ENCODE measurements at places on chromosomes 1 and 21. TPM values are rescaled to one million over a fixed set of nuclear protein-coding genes. Genes with fewer than 3 reads are reported as not detected.

GRCh38 chr1:23470282-23471070 is 13.5 kb downstream of the ASAP3 start:
- DNase-seq = peak; percentile 75

DNA sequence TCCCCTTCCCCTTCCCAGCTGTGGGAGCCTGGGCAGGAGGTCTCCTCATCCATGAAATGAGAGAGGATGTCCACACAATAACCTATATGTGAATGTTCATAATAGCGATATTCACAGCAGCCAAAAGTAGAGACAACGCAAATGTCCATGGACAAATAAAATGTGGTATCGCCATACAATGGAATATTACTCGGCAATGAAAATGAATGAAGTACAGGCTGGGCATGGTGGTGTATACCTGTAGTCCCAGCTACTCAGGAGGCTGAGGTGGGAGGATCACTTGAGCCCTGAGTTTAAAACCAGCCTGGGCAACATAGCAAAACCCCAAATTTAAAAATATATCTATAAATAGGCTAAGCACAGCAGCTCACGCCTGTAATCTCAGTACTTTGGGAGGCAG is 12.9 kb downstream of the ADPRS start:
- DNase-seq = no peak

DNA sequence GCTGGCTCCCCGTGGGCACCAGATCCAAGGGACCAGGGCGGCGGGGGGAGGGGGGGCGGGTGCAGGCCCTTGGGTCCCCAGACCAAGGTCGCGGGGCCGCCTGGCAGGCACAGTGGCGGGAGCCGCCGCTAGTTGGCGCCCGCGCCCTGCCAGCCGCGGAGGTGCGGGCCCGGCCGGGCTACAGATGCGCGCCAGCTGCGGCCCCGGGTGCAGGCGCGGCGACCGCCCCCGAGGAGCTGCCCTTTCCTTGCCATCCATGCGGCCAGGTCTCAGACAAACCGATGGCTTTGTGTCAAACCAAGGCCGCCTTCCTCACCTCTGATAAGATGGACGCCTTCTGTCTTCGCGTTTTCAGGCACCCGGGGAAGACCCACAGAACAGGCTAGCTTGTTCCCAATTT is 2.2 kb upstream of the RUNX3 start:
- no peak for DNase-seq

DNA sequence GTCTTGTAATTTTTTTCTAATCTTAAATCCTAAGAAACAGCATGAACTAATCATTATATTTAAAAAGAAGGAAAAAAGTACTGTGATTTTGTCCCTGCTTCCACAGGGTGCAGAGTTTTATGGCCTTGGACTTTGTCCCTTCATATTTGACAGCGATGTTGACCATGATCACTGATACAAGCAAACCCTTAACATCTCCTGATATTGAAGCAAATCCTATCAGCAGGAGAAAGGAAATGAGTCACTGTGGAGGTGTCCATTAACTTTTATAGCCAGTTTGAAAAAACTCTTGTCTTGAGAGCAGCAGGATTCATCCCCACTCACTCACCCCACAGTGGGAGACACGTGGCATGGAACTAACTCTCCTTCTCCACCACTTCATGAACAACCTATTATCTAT is 5.1 kb upstream of the REG4 start:
- no peak for DNase-seq

SYCP1 gene
- not detected for total RNA-seq

- DNase-seq = peak; percentile 40
Measured at GRCh38 chr1:39632682-39633417, 6.6 kb downstream of the HEYL start.

DNA sequence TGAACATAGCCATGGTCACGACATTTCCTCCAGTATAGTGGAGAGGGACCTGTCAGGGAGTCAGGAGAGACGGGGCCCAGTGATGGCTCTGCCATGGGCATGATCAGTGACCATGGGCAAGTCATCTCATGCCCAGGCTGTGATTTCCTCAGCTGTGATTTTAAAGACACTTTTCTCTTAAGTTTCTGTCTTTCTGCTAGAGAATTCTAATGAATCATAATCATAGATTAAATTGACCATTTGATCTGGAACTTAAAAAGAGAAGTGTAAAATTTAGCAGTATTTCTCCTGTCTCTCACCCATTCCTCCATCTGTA is 112.7 kb downstream of the USP25 start:
- DNase-seq = no peak

DNA sequence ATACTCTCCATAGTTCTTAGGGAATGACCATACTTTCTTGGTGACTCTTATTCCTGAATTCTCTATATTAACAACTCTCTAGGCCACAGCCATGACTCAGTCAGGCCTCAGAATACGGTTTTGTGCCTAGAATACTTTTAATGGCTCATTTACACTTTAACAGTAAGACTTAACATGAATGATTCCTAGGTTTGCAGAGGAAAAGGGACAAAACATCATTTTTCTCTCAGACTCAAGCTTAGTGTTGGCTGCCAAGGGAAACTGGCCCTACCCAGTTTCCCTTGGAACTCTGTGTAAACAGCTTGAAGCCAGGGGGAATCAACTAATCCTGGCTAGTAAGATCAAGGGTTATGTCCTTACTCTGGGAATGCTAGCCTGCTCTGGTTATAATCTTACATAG is 164.9 kb upstream of the PKN2 start:
- no peak for DNase-seq

GRCh38 chr1:200731654-200732332 is 6.9 kb upstream of the CAMSAP2 start:
- no peak for DNase-seq

- DNase-seq = no peak
Measured at GRCh38 chr1:99573431-99574217, 72.3 kb upstream of the PALMD start.

DNA sequence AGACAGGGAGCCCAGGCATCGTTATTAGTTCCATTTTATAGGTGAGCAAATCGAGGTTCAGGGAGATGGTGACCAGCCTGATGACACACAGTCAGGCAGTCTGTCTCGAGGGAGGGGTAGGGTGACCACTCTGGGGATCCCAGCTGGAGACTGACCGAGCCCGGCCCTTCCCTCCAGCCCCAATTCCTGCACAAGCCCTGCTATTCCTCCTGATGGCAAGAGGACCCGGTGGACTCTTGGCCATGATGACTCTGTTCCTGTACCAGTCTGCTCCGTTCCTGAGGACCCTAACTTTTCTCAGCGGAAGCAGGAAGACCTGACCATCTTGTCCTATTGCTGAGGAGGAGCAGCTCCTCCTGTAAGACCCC is 391 bp downstream of the AGT start:
- DNase-seq = no peak

DNA sequence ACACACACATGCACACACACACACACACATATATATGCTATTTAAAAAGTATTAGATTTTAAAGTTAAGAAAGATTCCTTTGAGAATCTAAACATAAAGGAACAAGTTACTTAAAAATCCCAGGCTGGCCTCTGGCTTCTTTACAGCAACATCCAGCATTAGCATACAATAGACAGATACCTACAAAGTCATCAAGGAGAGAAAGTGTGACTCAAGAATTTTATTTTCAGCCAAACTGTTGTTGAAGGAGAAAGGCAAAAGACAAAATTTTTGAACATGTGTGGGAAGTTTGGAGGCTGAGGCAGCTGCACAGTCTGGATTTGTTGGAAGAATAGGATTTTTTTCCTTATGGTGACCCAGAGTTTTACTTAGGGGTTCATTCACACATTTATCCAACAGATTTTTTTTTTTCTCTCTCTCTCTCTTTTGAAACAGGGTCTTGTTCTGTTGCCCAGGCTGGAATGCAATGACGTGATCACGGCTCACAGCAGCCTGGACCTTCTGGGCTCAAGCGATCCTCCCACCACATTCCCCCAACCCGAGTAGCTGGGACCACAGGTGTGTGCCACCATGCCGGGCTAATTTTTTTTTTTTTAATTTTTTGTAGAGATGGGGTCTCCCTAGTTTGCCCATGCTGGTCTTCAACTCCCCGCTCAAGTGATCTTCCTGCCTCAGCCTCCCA is 24.0 kb upstream of the SPOCD1 start:
- no peak for DNase-seq

- no peak for DNase-seq
Measured at GRCh38 chr1:219171192-219171935, 2.3 kb upstream of the LYPLAL1 start.

DNA sequence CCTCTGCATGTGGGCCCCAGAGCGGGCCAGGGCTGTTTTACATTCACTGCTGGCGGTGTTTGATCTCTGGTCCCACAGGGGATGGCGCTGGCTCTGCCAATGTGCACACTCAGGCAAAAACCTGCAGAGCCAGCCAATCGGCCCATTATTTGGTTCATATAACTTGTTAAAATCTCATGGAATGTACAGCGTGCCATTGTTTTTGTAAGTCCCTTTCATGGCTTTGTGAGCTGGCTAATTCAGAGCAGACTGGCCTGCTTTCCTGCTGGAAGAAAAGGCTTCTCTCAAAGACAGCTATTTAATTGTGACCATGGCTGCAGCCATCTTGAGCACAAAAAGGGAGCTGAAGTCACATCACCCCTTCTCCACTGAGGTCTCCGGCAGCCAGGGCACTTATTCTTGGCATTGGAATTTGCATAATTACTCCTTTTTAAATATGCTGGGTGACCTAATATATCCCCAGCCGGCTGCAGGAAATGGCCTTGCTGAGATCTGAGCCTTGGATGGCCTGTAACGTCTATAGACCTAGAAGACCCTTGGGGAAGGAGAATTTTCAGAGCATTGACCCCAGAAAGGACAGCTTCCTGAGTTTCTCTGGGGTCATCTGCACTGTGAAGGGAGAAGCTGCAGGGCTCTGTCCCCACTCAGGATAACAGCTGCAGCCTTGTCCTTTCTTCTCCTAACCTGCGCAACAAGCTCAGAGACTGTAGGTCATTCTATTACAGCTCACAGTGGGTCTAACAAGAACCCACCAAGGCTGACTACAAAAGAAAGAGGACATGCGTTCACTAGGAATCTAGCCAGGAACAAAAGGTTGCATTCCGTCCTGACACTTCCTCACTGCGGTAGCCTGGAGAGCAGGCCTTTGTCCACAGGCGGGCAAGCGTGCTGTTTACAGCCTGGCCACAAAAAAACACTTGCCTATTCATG is 45.8 kb downstream of the BCAR3 start:
- DNase-seq = no peak

DNA sequence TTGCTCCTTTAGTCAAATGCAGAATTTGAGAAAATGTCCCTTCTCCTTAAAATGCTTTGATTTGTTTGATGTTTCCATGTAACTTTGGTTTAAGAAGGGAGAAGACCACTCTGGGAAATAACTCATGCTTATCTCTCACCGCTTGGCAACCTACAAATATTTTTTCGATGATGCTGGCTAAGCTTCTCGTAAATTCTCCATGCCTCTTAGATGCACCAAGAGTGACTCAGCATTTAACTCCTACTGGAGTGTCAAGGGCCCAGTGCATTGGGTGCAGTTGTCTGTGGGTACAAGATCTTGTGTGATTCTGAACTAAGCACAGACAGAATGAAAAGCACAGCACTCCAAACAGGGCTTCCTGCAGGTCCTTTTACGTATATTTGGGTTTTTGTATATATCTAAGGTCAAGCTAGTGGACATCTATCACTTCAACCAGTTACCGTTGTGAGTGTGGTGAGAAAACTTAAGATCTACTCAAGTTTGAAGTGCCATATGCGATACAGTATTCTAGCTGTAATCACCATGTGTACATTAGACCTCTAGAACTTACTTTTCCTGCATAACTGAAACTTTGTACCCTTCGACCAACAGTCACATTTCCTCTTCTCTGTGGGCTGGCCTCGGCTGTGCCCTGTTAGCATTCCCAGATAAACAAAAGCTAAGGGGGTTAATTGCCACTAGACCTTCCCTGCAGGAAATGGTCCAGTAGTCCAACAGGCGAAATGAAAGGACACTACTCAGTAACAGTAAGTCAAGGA is 55.8 kb downstream of the COL18A1 start:
- no peak for DNase-seq

DNA sequence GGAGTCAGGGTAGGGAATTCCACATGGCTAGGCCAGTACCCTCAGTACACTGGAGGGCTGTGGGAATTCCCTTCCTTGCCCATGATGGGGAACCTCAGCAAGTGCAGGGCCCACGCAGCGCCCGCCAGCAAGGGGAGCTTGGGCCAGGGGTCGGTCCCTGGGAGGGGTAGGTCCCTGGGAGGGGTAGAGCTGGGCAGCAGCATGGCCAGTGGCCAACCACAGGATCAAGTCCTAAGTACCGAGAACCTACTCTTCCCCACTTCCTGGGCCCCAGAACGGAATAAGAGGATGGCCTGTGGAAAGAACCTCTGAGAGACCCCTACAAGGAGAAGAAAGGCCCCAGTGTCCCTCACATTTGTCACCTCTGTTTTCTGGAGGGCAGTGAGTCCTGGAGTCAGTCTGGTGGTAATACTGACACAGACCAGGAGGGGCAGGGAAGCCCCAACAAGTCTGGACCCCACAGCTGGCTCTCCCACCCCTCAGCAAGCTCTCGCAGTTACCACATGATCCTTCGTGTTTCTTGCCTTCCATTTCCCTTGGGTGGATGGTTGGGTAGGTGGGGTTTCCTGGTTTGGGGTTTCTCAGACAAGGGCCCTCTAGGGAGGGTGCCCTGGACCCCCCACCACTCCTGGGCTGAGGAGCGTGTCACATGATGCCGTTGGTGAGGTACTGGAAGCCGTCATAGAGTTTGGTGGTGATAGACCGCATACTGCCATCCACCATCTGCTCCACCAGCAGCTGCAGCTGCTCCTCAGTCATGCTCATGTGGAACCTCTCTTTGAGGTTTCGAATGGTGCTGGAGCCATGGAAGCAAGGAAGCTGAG is 10.3 kb downstream of the ZNF687 start:
- DNase-seq = no peak

PPIAL4G gene
- not detected for total RNA-seq

ATP1A4 gene
- total RNA-seq = not detected

FOXD2 gene
- 0.35 TPM for total RNA-seq

- no peak for DNase-seq
Measured at GRCh38 chr1:5708346-5709245, 283.6 kb downstream of the NPHP4 start.

DNA sequence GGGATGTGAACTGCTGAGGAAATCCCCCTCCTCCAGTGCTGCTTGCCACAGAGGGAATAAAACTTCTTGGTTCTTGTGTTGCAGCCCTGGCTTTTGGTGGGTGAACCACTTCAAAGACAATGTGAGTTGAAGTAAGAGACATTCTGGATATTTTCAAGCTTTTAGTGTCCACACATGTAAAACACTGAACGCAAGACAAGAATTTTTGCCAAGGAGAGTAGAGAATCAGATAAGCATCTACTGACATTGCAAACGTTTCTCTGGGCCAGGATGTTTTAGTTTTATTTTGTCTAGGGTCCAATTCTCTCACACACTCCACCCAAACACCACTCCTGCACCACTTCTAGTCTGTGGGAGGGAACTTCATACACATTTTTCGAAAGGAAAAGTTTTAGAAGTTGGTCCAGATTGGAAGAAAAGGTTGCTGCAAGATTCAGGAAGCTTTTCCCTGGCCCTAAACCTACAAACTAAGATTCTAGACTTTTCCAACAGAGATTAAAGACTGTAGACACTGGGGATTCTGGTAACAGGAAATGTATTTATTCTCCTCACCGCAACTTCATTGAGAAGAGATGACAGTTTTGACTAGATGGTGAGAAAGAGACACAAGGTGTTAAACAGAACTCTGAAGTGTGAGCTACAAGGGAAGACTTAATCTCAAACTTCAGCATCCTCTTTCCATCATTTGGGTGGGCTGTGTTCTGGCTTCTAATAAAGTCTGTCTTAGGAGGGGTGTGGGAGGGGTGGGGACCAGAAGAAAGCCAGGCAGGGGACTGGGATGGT is 16.1 kb downstream of the FASLG start:
- DNase-seq = no peak

All from right lobe of liver (tissue), 6 donors.